ENCODE measurements at places on chromosomes 2 and 18. TPM values are rescaled to one million over a fixed set of nuclear protein-coding genes. Genes with fewer than 3 reads are reported as not detected.
A peak's percentile ranks its signal among the peaks of the same experiment; 100 is the strongest.

Gene LIMS3
- total RNA-seq = 2.1 TPM

DNA sequence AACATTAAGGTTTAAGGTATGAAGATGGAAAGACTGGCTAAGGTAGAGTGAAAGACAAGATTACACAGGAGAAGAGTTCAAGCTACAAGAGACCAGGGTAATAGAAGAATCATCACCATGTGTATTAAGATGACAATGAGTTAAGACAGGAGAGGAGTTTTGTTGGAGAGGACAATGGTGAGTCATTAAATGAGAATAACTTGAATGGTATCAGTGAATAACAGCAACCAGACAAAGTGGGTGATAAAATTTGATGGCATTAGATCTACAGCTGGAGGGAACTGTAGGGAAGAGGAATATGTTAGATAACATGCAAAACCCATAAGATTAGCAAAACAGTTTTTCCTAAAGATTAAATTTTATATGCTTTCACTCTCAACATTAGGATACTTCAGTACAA, 18.8 kb upstream of the ENOSF1 start:
- no peak overlapping the region for H3K27ac ChIP-seq
- no peaks in the 10 kb centered on the region for H3K27me3 ChIP-seq

- no peak overlapping the region for H3K27ac ChIP-seq
- no peaks in the 10 kb centered on the region for H3K4me1 ChIP-seq
- H3K27me3 ChIP-seq = no peaks in the 10 kb centered on the region
- no peak overlapping the region for H3K4me3 ChIP-seq
- no peak for DNase-seq
Observed at GRCh38 chr2:33158482-33159003, 211.8 kb downstream of the LTBP1 start.

DNA sequence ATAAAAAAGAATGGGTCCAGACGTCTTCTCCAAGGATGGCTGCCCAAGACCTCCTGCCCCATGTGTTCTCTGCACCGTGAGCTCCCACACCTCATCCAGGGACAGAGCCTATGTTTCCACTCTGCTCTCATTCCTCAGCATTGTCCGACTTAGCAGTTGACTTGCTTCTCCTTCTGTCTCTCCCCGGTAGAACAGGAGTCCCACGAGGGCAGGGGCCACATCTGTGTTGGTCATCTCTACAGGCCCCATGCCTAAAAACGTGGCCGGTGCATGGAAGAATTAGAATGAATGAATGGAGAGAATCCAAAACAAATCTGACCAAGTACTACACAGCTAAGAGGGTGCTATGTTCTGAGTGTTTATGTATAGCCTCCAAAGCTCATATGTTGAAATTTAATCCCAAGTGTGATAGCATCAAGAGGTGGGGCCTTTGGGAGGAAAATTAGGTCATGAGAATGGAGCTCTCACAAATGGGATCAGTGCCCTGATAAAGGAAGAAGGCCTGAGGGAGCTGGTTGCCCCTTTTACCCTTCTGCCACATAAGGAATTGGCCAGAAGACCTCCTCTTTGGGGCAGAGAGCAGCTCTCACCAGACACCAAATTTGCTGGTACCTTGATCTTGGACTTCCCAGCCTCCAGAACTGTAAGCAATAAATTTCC, 55.9 kb downstream of the FAM178B start:
- H3K36me3 ChIP-seq = no peaks in the 10 kb centered on the region
- H3K27ac ChIP-seq = no peak overlapping the region

DNA sequence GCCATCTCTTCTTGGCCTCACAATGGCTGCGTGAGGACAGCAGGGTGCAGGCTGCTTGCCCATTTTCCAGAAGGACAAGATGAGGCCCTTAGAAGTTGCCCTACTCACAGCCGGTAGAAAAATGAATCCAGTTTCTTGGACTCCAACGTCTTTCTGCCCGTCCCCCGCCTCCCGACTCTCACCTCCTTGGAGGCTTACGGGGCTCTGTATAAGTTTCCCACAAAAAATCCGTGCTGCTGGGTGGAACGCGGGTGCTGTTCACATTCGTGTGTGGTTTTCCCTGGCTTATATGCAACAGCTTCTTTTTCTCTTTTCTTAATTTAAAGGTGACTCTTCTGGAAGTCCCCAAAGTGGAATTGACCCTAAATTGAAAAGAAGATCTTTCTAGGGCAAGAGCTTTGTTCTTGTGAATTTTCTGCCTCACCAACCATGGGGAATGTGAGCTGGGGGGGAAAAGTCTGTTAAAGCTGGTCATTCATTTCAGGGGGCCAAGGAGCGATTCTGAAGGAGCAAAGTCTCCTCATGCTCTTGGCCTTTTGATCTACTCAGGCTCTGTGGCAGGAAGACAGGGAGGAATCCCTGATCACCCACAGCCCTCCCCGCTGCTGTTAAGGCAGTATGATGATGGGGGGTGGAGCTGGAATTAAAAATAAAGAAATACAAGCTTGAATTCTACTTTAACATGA, 51.3 kb downstream of the DDX1 start:
- no peaks in the 10 kb centered on the region for H3K27me3 ChIP-seq
- no peaks in the 10 kb centered on the region for H3K4me1 ChIP-seq
- H3K27ac ChIP-seq = no peak overlapping the region
- no peaks in the 10 kb centered on the region for H3K36me3 ChIP-seq
- H3K4me3 ChIP-seq = no peak overlapping the region
- no peak for DNase-seq

DNA sequence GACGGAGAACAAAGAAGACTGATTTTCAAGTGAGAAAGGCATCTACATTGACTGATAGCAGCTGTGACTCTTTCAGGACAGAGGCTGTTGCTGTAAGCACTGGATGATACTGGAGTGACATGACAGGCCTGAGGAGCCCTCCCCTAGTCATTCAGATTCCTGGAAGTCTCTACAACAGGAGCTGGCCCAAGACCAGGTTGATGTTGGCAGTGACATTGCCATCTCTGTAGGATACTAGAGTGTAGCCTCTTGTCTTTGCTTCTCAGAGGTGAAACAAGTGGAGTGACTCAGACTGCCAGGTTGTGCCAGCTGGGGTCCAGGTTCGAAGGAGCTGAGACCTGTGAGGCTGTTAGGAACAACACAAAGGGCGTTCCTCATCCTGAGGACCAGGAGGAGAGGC, 44.7 kb upstream of the SH3RF3 start:
- no peaks in the 10 kb centered on the region for H3K36me3 ChIP-seq
- no peaks in the 10 kb centered on the region for H3K27me3 ChIP-seq
- no peak for DNase-seq

- peaks cover 5% of the 10 kb centered on the region for H3K4me1 ChIP-seq
- no peak for DNase-seq
- no peaks in the 10 kb centered on the region for H3K27me3 ChIP-seq
- peak overlapping the region; percentile 52 for H3K27ac ChIP-seq
Observed at GRCh38 chr18:76524900-76525698, 30.1 kb upstream of the ZNF516 start.

GRCh38 chr2:32768387-32769174, 140.7 kb downstream of the TTC27 start:
- no peak for DNase-seq
- H3K27me3 ChIP-seq = no peaks in the 10 kb centered on the region
- no peaks in the 10 kb centered on the region for H3K4me1 ChIP-seq
- no peak overlapping the region for H3K27ac ChIP-seq
- no peaks in the 10 kb centered on the region for H3K36me3 ChIP-seq

DNA sequence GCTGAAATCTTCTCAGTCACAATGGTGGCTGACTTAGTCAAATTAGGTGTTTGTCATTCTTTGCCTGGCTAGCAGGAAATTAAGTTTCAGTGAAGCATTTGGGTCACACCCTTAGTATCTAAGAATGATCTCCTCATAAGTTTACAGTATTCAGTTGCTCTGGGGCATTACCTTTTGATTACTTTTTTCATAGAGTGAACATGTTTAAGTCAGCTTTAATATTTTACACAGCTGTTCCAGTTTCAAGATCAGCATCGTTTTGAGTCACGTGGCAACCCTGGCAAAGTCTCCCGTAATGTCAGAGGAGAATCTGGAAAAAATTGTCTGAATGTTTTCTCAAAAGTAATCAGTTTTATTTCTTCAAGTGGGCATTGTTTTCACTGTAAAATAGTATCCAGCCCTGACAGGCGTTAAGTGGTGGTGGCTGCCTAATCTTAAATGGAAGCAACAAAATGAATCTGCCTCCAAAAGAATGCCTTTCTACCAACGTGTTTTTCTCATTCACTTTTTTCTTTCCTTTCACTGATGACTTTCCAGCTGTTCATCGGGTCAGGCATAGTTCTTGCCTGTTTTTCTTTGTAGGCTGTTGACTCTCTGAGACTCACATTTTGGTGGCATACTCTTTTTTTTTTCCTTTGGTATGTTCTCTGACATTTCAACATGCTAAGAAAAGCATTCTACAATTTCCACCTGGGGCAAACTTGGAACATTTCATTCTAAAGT, 319.6 kb upstream of the TCF4 start:
- DNase-seq = no peak
- H3K27ac ChIP-seq = no peak overlapping the region
- no peaks in the 10 kb centered on the region for H3K36me3 ChIP-seq

GRCh38 chr2:190563109-190563508, 28.6 kb upstream of the NEMP2 start:
- H3K4me3 ChIP-seq = no peak overlapping the region
- no peaks in the 10 kb centered on the region for H3K27me3 ChIP-seq
- no peaks in the 10 kb centered on the region for H3K4me1 ChIP-seq
- no peak for DNase-seq

DNA sequence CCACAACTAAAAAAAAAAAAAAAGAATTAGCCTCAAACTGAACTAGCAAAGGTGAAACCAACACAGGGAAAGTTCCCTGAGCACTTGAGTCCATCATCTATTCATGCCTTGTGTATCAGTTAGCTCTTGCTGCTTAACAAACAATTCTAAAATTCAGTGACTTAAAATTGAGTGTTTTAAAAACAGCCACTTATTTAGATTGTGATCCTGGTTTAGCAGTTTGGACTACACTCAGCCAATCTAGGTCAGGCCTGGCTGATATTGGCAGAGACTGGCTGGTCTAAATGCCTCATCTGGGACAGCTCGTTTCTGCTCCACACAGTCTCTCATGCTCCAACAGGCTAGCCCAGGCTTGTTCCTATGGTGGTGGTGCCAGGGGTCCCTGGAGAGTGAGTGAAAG, 247.9 kb downstream of the ATAD2B start:
- H3K4me3 ChIP-seq = no peak overlapping the region
- H3K27me3 ChIP-seq = no peaks in the 10 kb centered on the region
- no peak for DNase-seq
- no peak overlapping the region for H3K27ac ChIP-seq
- no peaks in the 10 kb centered on the region for H3K4me1 ChIP-seq

DNA sequence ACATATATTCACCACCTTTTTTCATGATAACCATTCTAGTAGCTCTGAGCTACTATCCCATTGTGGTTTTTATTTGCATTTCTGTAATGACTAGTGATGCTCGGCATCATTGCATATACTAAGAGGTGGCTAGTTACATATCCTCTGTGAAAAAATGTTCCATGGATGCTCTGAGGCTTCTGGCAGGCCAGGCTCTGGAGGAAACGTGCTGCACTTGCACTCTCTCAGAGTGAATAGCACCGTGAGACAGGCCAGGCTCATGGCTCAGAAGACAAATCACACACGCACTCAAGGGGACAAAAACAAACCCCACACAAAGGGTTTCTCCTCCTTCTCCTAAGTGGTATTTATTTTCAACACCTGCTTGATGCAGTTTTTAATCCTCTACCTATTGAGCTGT, 1085.3 kb upstream of the CNTNAP5 start:
- H3K4me3 ChIP-seq = no peak overlapping the region
- H3K36me3 ChIP-seq = no peaks in the 10 kb centered on the region
- H3K4me1 ChIP-seq = no peaks in the 10 kb centered on the region

Gene ASXL2
- 17.0 TPM for total RNA-seq

Gene B3GNT7
- total RNA-seq = 75.3 TPM

- no peak overlapping the region for H3K4me3 ChIP-seq
- H3K4me1 ChIP-seq = no peaks in the 10 kb centered on the region
- DNase-seq = peak; percentile 47
- H3K36me3 ChIP-seq = no peaks in the 10 kb centered on the region
- no peaks in the 10 kb centered on the region for H3K27me3 ChIP-seq
Observed at GRCh38 chr2:71503837-71504236, 50.5 kb downstream of the DYSF start.

DNA sequence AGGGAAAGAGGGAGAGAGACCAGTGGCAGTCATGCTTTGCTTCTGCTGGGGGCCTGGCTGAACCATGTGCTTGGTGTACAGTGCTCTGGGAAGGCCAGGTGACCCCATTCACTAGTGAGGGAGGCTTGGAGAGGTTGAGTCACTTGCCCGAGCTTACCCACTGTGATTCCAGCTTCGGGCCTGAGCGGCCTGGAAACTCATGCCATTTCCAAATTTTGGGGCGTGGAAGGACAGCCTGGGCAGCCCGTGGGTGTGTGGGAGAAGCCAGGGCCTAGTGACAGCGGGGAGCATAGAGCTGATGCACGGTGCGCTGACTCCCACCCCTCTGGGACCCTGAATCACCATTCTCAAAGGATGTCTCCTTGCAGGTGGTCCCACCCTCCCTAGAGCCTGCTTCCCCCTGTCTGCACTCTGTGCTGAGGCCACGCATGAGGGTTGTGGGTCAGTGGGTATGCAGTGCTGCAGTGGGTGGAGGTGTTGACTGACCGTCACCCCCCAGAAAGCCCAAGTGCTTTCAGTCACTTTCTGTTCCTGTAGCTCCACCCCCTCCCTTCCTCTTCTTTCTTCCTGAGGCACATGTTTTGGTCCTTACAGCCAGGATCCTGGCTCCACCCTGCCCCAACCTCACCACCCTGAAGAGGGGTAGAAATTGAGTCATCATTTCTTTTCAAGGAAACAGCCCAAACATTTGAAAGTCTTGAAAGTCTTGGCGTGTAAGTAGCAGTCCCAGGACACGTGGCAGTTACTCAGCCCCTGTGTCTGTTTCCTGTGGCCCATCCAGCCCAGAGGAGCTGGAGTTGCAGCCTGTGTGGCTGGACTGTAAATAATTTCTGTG, 69.3 kb upstream of the MCFD2 start:
- peak; percentile 74 for DNase-seq
- peaks cover 51% of the 10 kb centered on the region for H3K4me1 ChIP-seq
- no peak overlapping the region for H3K4me3 ChIP-seq
- no peaks in the 10 kb centered on the region for H3K36me3 ChIP-seq
- H3K27me3 ChIP-seq = no peaks in the 10 kb centered on the region
- H3K27ac ChIP-seq = peak overlapping the region; percentile 79

DNA sequence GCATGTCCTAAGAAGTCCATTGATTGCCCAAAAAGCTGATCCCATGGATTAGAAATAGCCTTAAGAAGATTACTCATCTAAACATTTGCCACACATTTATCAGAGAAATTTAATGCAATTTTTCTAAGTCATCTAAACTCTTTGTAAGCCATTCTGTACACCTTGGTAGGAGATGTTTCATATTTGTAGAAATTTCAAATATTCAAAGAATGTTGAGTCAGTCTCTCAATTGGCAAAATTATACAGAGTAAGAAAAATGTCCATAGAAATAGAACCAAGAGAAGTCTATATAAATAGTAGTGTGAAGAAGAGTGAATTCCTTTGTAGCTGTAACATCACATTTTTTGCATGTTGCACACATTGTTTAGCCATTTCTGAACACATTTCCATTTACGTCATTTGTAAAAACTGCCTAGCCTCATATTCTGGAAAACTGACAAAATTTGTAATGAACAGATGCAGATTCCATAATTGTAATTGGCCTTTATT, 128.6 kb downstream of the MSTN start:
- no peaks in the 10 kb centered on the region for H3K27me3 ChIP-seq
- H3K27ac ChIP-seq = no peak overlapping the region

Measured in Peyer's patch (tissue), 4 donors.